ENCODE measurements at places on chromosomes 7 and 10. TPM values are rescaled to one million over a fixed set of nuclear protein-coding genes. Genes with fewer than 3 reads are reported as not detected.

Gene VAX1
- not detected for total RNA-seq

Gene BTBD16
- not detected for total RNA-seq

- no peak for DNase-seq
Measured at GRCh38 chr10:69804775-69805174, 3.1 kb downstream of the COL13A1 start.

- no peak for DNase-seq
Measured at GRCh38 chr10:47059606-47060311, 148.5 kb downstream of the PTPN20 start.

DNA sequence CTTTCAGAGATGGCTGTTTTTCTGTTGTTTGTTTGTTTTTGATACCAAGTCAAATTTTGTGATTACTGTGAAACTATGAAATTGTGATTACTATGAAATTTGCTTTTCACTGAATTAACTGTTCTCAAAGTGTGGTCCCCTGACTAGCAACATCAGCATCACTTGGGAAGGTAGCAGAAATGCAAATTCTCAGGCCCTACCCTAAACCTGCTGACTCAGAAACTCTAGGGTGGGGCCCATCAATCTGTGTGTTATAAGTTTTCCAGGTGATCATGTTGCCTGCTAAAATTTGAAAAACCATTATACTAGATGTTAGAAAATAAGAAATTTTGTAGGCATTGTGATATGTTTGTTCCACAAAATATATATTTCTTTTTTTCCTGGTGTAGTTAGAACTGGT lies 1.2 kb downstream of the IFIT1B start:
- DNase-seq: no peak

GRCh38 chr7:155009570-155010157 lies 6.7 kb upstream of the PAXIP1 start:
- DNase-seq: no peak

DNA sequence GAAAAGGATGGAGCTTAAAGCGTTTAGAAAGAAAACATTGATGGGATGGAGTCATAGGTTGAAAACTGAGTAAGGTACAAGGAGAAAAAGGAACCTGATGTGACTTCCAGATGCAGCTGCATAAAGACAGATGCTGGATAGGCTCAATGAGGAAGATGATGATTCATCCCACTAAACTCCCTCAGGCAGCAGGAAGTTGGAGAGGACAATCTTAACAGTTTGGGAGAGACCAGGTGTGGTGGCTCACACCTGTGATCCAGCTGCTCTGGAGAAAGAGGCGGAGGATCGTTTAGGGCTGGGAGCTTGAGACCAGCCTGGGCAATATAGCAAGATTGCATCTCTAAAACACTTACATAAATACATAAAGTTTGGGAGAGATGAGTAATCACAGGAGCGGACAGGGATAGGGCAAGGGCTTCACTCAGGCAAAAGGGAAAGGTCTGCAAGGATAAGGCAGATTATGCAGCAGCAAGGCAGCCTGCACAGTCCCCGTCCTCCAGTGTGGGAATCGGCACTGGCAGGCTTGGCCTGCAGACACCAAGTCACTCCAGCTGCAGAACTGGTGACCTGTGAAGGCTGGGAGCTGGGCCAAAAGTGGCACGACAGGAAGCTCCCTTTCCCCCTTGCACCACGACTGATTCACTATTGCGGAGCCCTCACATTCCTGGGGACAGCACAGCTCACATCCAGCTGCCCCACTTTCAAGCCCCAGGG lies 438.5 kb downstream of the GRID1 start:
- no peak for DNase-seq

Gene HMX3
- total RNA-seq: not detected

Gene HECTD2
- 16.5 TPM for total RNA-seq

- no peak for DNase-seq
Measured at GRCh38 chr7:129907122-129907736, 45.5 kb downstream of the UBE2H start.

Gene FAM237B
- total RNA-seq: not detected

DNA sequence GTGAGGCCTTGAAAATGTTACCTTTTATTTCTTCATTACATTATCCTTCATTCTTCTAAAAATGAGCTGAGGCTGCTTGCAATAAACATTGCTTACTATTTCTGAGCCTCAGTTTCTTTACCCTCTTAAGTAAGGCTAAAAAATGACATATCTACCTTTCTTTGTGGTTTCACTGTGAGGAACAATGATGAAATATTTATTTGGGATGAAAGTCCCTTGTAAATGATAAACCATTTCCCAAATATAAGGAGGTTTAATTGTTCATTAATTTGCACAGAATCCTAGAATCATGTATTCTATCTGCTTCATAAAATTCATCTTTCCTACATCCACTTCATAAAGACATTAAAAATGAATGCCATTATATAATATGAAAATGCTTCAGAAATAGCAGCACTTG lies 27.9 kb downstream of the ZC3HAV1 start:
- DNase-seq: no peak

Gene ANK3
- total RNA-seq: 43.4 TPM

DNA sequence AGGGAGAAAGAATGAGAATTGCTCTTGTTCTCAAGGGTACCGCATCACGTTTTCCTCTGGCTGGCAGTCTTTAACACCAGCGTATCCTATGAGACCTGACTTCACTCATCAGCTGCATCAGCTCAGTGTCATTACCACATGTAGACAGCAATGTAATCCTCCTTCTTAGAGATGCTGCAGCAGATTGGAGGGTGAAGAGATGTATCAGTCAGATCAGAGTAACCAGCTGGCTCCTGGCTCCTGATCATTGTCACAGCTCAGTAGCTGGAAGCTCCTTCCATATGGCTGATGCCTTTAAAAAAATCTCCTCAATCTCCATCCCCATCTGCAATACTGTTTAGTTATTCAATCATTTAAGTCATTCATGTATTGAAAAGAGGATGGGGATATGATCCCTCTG lies 39.7 kb upstream of the EPHB6 start:
- no peak for DNase-seq

DNA sequence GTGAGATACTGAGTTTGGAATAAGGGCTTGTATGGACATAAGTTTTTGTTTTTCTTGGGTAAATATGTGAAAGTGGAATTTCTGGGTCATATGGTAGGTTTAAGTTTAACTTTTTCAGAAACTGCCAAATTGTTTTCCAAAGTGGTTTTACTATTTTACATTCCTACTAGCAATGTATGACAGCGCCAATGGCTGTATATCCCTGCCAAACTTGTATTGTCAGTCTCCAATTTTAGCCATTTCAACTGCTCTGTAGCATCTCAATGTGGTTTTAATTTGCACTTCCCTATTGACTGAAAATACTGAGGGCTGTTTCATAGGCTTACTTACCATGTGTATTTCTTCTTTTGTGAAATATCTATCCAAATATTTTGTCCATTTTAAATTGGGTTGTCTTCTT lies 90.5 kb upstream of the ZNF32 start:
- DNase-seq: no peak

Gene SFRP5
- not detected for total RNA-seq

GRCh38 chr7:4178416-4178815 lies 503.7 kb upstream of the FOXK1 start:
- DNase-seq: no peak

- DNase-seq: no peak
Measured at GRCh38 chr7:43784030-43784584, 25.6 kb downstream of the BLVRA start.

Gene SPDYE2
- not detected for total RNA-seq

Gene NEUROG3
- total RNA-seq: not detected

- no peak for DNase-seq
Measured at GRCh38 chr10:23643111-23643780, 204.4 kb downstream of the OTUD1 start.

- DNase-seq: no peak
Measured at GRCh38 chr7:171364-171904, 20.9 kb upstream of the FAM20C start.

DNA sequence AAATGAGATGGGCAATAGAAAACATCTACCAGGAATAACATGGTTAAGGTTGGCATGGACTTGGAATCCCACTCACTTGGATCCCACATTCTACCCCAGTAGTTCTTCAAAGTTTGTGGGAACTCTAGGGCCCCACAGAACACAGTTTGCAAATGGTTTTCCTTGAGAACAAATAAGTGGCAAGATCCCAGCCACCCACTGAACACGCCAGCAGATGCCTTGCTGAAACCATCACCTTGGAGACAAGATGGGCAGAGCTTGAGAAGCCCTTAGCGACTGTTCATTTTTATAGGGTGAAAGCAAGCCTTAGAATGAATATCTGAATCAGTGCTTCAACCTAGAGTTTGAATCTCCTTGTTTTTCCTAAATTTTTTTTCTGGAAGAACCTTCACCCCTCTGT lies 349.1 kb downstream of the RPS24 start:
- DNase-seq: no peak

GRCh38 chr7:155524018-155524556 lies 22.3 kb downstream of the CNPY1 start:
- DNase-seq: no peak

DNA sequence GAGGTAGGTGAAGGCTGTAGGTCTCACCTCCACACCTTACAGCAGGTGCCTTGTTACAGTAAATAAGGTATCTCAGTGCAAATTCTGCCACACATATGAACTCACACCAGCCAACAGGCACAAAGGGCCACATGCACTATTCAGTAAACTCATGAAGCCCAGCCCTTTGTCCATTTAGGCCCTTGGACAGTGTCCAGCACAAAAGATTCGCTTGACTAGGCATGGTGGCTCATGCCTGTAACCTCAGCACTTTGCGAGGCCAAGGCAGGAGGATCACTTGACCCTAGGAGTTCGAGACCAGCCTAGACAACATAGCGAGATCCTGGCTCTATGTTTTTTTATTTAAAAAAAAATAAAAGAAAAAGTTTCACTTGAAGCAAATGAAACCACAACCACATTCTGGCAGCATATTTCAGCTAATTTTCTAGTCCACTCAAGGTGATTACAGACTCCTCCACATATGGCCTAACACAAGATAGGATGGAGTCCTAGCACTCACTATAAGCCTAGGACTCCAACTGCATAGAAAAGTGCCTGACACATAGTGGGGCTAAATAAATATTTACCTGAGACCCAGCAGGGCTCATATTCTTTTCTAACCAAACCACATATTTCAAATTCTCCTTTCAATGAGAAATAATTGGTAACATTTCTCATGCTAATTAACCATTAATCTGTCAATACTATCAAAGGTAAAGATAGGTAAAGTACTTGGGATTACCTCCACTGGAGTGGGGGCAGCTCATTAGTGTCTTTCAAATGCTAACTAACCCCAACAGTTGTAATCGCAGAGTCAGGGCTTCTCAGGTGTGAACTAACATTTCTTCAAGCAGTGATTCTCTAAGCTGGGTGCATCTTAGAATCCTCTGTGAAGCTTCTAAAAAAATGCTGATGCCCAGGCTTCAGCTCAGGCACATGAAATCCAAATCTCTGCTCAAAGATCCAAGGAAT lies 4.5 kb upstream of the ANKRD1 start:
- no peak for DNase-seq

Gene NEUROD6
- not detected for total RNA-seq

DNA sequence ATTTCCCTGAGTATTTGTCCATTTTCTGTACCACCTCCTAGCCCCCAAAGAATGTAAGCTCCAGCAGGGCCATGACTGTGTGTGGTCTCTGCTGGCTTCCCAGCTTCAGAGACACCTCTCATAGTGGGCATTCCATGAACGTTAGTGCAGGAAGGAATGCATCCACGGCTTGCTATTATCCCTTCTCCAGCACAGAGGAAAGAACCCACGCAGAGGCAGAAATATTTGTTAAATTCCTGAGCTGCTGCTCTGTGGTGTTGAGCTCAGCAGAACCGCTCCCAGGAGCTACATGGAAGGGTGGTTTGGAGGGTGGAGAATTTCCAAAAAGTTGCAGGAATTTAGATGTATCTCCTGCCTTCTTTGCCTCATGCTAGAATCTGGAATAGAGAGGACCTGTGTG lies 275.2 kb downstream of the POU6F2 start:
- no peak for DNase-seq

Gene PLAC9
- 3.3 TPM for total RNA-seq

All from ovary (tissue), 10 donors.